ENCODE measurements at places on chromosomes 1 and 21. TPM values are rescaled to one million over a fixed set of nuclear protein-coding genes. Genes with fewer than 3 reads are reported as not detected.

Gene RSPH1
- total RNA-seq: 0.63 TPM

Gene TNFSF18
- total RNA-seq: not detected

Gene SERBP1
- total RNA-seq: 233 TPM

Gene FBLIM1
- total RNA-seq: 23.5 TPM

Data from A549 treated with DMSO at 1 μM for 4 hours (cell line).